ENCODE measurements at places on chromosomes 11 and 22.

- no peak for DNase-seq
Observed at GRCh38 chr22:19766511-19767426, 6.2 kb downstream of the TBX1 start.

DNA sequence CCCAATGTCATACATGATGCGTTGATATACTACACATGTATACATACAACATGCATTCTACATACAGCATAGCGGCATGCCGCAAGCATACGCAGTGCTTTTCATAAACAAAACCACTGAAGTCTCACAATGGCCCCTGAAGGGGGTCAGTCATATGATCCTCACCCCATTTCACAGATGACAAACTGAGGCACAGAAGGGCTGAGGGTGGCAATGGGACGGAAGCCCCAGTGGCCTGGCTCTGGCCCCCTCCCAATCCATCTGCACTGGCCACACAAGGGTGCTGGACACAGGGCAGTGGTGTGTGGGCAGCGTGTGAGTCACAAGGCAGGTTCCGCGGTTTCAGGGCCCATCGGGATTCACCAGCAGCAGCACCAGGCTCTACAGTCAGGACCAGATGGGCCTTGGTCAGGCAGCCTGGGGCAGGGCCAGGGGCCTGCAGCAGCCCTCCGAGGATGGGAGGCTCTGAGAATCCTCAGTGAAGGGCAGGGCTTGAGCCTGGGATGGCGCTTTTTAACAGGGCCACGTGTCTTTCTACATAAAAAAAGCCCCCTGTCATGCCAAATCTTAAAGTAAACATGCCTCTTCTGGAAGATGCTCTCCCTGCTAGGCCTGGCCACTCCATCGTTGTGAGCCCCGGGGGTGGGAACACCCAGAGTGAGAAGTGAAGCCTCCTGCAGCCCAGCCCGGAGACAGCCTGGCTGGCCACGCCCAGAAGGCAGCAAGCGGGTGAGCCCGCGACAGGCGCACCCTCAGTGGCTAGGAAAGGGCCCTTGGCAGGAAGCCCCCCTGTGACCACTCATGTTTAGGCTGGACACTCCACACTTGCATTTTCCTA, 206.5 kb downstream of the CTTN start:
- no peak for DNase-seq

GRCh38 chr11:87493516-87493915, 455.8 kb downstream of the TMEM135 start:
- DNase-seq: no peak

DNA sequence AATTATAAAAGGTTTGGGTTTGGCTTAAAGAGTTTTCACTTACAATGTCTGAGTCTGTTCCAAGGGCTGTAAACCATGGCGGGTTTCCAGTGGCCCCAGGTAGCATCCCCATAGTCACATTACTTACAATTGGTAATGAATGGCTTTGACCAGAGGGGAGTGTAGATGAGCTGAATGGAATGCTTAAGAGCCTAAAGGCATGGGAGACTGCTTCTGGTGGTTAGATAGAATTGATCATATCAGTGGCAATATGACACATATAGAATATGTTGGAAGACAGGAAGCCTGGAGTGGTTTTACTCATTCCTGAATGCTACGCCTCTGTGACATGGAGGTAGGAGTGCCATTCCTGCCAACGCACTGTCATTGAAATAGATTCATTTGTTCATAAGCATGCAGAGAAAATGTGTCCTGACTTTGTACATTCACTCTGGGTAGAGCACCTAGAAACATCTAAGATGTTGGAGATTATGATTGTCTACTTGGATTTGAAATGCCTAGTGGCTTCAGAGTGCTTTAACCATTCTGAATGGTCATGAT, 183.3 kb downstream of the BLID start:
- DNase-seq: peak; percentile 35

DNA sequence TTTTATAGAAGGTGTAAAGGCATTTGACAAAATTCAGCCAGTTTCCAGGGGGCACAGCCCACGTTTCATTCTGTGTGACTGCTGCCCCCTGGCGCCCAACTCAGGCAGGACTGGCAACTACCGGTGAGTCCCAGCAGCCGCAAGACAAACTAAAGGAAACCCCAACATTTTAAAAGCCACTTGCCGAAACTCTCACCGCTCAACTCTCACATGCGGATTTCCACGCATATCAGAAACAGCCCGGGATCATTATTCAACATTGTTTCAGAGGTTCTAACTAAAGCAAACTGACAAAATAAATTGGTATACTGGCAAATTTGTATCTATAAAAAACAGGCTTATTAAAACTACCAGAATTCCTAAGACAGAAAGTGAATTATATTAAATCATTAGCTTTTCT, 48.2 kb downstream of the MORC2 start:
- peak; percentile 49 for DNase-seq

- DNase-seq: no peak
Observed at GRCh38 chr22:36764641-36765040, 11.3 kb downstream of the IFT27 start.

DNA sequence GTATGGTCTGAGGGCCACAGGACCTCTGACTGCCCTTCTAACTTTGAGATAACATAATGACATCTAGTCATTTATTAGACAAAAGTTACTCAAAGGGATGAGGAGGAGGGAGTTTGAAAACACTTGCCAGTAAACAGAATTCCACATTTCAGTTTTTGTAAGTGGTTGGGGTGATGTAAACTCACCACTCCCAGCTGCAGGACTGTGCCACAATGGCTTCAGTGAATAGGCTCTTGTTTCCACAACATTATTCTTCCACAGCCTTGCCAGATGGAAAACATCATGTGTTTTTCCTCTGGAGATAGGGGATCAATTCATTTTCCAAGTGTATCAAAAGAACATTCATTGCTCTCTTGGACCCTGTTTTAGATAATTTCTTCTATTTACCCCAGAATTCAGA, 147.2 kb upstream of the BDNF start:
- DNase-seq: no peak

All from T47D (cell line).